Endodermal cell (in vitro differentiated cells): ENCODE measurements at places on chromosomes 4 and X.

DNA sequence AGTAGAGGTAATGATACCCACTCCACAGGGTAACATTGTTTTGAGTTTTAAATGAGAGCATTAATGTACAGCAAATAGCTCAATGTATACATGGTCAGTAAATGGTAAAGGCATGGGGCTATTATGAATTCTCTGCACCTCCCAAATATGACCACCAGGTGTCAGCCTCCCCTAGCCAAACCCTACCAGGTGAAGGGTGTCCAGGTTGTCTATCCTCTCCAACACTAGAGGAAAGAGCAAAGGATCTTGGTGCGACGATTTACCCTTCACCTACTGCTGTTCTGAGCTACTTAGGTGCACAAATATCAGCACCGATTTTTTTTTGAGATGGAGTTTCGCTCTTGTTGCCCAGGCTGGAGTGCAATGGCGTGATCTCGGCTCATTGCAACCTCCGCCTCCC lies 26.5 kb upstream of the XIAP start:
- no peak overlapping the region for H3K4me3 ChIP-seq
- H3K36me3 ChIP-seq: no peaks in the 10 kb centered on the region
- no peaks in the 10 kb centered on the region for H3K27me3 ChIP-seq
- no peaks in the 10 kb centered on the region for H3K4me1 ChIP-seq

GRCh38 chr4:110164251-110164650 lies 34.2 kb downstream of the ELOVL6 start:
- peaks cover 13% of the 10 kb centered on the region for H3K4me1 ChIP-seq
- DNase-seq: no peak
- H3K36me3 ChIP-seq: peaks cover 10% of the 10 kb centered on the region
- no peak overlapping the region for H3K4me3 ChIP-seq
- no peak overlapping the region for H3K27ac ChIP-seq

DNA sequence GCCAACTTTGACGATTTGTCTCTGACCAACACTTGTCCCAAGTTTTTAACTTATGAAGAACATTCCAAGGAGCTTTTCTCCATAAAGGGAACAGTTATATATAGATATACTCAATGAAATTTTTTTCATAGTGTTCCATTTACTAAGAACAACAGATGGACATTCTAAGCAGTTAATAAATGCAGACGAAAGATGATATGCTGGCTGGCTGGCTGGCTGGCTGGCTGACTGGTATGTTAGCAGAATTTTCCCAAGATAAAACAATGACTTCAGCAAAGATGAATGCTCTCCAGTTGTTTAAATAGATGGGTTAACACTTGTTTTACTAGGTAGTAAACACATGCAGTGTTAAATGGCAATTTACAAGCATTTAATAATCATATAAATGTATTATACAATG lies 62.2 kb downstream of the SPANXN3 start:
- no peak overlapping the region for H3K27ac ChIP-seq
- no peak overlapping the region for H3K4me3 ChIP-seq
- H3K27me3 ChIP-seq: no peaks in the 10 kb centered on the region
- no peaks in the 10 kb centered on the region for H3K36me3 ChIP-seq

DNA sequence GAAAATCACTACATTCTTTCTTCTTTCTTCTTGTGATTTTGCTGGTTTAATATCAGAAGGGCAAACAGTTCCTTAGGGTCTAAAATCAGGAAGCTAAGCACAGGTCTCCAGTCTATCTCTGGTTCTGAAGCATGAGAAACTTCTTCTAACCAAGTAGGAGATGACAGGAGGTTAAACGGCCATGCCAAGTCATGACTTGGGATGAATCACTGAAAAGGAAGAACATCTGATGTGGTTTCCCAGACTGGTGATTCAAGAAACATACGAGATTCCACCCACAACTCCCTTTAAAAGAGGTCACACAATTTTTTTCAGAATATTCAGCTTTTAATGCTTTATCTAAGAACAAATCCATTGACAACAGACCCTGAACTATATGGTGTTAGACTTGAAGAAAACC lies 684.0 kb upstream of the PRKX start:
- no peak overlapping the region for H3K4me3 ChIP-seq
- no peak for DNase-seq
- no peaks in the 10 kb centered on the region for H3K36me3 ChIP-seq
- no peak overlapping the region for H3K27ac ChIP-seq
- H3K27me3 ChIP-seq: no peaks in the 10 kb centered on the region
- H3K4me1 ChIP-seq: no peaks in the 10 kb centered on the region

GRCh38 chr4:173912384-173912783 lies 371.1 kb downstream of the FBXO8 start:
- peaks cover 3% of the 10 kb centered on the region for H3K4me1 ChIP-seq
- H3K36me3 ChIP-seq: no peaks in the 10 kb centered on the region
- no peak overlapping the region for H3K4me3 ChIP-seq
- H3K27me3 ChIP-seq: no peaks in the 10 kb centered on the region
- no peak overlapping the region for H3K27ac ChIP-seq
- no peak for DNase-seq

DNA sequence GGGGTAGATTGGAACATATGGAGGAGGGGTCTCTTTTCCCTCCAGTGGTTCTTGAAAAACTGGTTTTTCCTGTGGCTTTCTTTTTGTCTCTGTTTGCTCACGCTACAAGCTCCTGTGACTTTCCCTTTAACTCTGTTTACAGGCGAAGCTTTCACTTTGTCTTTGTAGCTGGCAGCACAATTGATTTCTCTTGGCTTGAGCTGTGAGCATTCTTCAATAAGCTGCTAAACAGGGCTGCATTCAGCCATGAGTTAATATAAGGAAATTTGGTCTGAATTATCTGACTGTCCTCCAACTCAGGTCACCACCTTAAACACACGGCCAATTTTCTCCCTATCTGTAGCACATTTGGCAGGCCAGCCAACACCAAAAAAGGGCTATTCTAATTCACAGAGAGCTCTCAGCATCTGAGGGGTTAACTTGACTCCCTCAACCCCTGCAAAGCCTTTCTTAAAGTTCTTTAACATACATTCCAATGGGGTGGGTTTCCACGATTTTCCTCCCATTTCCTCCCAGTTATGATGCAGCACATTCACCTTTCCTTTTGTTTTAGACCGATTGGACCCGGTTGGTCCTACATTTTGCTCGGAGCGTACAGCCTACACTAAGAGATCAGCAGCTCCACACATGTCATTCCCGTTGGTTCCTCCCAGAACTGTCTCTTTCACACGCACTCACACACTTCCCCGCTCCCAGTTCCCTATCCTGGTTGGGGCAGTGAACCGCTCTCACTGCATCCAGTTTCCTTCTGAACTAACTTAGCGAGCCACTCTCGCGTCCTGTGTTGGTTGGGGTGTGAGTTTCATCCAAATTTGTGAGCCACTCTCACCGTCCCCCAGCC lies 45.4 kb downstream of the UGT2A3 start:
- H3K4me3 ChIP-seq: no peak overlapping the region
- H3K4me1 ChIP-seq: no peaks in the 10 kb centered on the region
- peaks cover 10% of the 10 kb centered on the region for H3K27me3 ChIP-seq
- peak; percentile 74 for DNase-seq

DNA sequence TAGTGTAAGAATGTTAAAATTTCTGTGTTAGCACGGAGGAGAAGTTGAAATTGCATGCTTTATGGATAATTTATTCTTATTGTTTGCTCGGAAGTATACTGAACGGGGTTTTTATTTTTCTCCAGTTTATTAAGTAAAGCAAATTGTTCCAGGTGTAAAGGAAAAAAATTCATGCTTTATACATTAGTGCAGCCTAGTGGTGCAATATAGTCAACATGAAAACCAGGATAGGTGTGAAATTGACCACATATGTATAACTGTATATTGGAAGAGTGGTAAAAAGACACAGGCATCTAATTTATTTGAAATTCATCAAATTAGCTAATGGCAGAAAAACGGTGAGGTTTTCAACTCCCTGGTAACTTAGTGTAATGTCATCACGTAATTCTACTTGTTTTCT lies 959 bp downstream of the BRS3 start:
- peaks cover 9% of the 10 kb centered on the region for H3K27me3 ChIP-seq
- H3K4me1 ChIP-seq: no peaks in the 10 kb centered on the region
- DNase-seq: no peak
- no peaks in the 10 kb centered on the region for H3K36me3 ChIP-seq
- no peak overlapping the region for H3K27ac ChIP-seq

DNA sequence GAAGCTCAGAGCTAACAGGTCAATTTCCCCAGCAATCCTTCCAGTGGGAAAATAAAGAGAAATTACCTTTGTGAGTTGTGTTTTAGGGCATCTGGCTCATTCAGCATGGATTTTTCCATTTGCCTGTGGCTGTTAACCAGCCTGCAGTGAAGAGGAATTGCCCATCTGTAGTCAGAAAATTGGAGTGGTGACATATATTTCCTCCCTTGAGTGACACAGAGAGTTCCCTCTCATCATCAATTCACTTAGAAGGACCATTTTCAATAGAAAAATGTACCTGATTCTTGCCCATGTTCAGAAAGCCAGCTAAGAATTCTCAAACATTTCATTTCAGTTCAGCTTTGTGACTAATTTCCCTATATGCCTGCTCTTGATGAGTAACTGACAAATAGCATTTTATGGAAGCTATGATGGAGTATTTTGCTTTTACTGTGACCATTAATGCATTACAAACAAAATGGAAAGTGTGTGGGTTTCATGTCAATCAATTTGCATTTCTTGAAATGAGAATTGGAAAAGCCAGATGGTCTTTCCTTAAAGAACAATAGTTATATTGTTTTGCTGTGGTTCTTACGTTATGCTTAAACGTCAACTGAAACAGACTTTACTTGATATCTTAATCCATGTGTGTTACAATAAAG lies 155.8 kb downstream of the NWD2 start:
- no peaks in the 10 kb centered on the region for H3K4me1 ChIP-seq
- no peak overlapping the region for H3K4me3 ChIP-seq
- DNase-seq: no peak
- H3K36me3 ChIP-seq: no peaks in the 10 kb centered on the region
- H3K27me3 ChIP-seq: no peaks in the 10 kb centered on the region

GRCh38 chr4:797066-797465 lies 28.9 kb downstream of the CPLX1 start:
- H3K4me3 ChIP-seq: no peak overlapping the region
- no peaks in the 10 kb centered on the region for H3K36me3 ChIP-seq
- H3K27me3 ChIP-seq: peaks cover 47% of the 10 kb centered on the region
- DNase-seq: no peak
- H3K27ac ChIP-seq: no peak overlapping the region

- no peak for DNase-seq
- no peaks in the 10 kb centered on the region for H3K27me3 ChIP-seq
- H3K36me3 ChIP-seq: no peaks in the 10 kb centered on the region
- no peak overlapping the region for H3K4me3 ChIP-seq
These were observed 205.0 kb upstream of the PDE5A start for GRCh38 chr4:119833611-119834010.

- peak; percentile 64 for DNase-seq
- no peaks in the 10 kb centered on the region for H3K36me3 ChIP-seq
- peaks cover 8% of the 10 kb centered on the region for H3K27me3 ChIP-seq
- no peak overlapping the region for H3K4me3 ChIP-seq
- no peak overlapping the region for H3K27ac ChIP-seq
These were observed 132.1 kb upstream of the CXCL13 start for GRCh38 chr4:77473509-77473908.

DNA sequence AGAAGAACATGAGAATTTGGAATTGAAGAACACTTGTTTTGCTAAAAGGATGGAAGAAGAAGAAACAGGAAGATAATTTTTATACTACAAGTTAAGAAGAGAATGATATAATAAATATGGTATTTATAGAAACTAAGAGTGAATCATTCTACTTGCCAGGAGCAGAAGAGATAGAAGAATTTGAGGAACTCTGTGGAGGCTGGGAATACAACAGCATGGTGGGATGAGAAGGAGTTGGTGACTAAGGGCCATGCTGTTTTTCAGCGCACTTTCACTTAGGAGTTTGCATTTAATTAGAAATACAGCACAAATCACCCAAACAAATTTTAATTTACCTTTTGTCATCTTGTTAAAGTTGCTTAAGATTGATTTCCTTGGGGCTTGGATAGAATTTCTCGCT lies 20.5 kb downstream of the HADH start:
- no peak overlapping the region for H3K27ac ChIP-seq
- H3K36me3 ChIP-seq: peaks cover 37% of the 10 kb centered on the region
- no peaks in the 10 kb centered on the region for H3K4me1 ChIP-seq
- H3K27me3 ChIP-seq: no peaks in the 10 kb centered on the region
